ENCODE measurements at places on chromosomes 4 and X.

DNA sequence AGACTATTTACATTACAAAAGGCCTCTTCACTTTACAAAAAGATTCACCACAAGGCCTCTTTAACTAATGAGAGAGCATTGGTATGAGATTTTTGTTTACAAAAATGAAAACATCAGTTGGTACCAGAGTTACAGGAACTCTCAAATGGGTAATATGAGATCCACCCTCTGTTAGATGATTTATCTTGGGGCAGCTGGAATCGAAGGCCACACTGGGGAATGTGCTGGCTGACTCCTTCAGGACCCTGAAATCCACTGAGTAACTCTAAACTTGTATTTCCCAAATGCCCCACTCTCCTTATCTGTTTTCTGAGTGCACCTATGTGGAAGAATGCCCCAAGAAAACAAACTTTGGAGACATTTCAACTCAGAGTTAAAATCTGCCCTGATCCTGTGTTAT lies 232.9 kb upstream of the F9 start:
- no peak for DNase-seq

- no peak for DNase-seq
Measured at GRCh38 chrX:119429471-119429870, 30.3 kb downstream of the SLC25A43 start.

- no peak for DNase-seq
Measured at GRCh38 chrX:44003975-44004374, 30.8 kb upstream of the NDP start.

DNA sequence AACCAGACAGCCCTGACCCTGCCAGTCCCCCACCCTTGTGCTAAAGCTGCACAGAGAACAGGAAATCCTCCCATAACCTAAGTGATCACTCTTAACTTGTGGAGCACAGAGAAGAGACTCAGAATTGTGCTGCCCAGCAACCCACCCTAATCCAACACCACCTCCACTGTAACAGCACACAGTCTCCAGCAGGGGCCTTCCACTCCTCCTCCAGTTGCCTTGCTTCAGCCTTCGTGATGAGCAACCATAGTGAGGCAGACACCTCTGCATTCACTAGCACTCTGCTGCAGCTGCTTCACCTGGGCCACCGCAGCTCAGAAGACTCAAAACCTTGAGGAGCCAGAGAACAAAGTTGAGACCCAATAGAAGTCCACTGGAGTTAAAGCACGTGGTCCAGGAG lies 7.9 kb upstream of the UGT2B4 start:
- no peak for DNase-seq

- DNase-seq = no peak
Measured at GRCh38 chr4:182648766-182649165, 268.4 kb downstream of the DCTD start.

DNA sequence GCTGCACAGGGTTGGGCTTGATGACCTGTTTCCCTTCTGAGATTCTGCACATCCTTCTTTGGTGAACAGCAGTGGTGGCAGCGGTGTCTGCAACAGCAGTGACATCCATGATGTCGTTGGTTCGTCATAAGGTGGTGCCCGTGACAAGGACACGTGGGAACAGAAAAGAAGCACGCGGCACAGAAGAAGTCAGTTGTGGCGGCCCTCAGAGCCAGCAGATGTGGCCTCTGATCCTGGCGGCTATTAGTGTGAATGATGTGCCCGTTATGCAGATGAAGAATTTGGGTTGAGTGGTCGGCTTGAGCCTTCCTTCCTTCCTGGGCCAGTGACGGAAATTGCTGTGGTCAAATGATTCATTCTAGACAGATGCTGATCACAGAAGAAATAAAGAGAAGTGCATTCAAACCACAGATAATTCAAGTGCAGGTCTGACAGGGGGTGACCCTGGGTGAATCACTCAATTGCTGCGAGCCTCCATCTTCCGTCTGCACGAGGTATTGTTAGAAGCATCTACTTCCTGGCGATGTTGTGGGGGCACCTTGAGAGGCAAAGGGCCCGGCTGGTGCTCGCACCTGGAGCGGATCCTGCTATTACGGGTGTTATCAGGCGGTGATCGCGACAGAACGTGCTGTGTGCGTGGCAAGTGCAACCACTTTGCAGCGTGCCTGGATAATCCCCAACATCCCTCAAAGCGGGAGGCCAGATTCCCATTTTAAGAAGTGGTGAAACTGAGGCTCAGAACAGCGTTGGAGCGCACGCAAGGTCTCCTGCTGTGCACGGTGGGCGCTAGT lies 215.2 kb upstream of the PSAPL1 start:
- DNase-seq = no peak

GRCh38 chr4:137310593-137311490 lies 221.5 kb downstream of the PCDH18 start:
- no peak for DNase-seq

DNA sequence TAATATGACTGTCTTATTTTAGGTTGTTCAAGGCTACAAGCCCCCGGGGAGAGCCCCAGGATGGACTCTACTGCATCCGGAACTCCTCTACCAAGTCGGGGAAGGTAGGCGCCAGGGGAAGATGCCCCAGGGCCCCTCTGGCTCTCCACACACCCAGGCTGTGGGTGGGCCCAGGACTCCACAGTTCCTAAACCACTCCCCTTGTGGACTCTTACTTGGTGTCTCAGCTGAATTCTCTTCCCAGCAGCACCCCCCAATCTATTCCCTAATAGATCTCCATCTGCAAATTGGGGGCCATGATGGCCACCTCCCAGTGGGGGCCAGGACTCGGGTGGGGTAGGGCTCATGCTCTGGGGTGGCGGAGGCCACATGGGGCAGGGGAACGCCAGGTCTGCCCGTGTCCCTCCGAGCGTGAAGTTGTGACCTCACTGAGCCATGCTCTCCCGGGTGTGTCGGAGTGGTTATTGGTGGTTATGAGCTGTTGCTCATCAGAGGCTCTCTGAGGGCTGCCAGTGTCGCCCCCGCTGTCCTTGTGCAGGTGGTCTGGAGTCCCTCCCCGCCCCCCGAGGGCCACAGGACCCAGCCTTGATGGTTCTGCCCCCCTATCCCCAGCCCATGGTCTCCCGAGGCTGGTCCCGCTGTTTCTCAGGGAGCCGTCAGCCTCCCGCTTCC lies 11.2 kb upstream of the ADD1 start:
- peak; percentile 78 for DNase-seq

DNA sequence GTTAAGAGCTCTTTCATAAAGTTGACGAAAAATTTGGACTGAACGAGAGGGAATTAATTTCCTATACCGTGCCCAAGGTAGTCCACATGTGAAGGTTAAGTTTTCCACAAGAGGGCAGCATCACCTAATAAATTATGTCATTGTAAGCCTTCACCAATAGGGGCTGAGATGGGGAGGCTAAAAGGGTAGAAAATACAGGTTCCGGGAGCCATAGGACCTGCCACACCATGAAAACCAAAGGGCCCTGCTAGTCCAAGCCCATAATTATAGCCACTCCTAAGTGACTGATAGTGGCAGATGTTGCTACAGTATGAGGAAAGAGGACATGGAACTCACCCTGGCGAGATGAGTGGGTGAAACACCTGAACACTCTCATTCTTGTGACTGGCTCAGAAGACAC lies 122.2 kb downstream of the SHROOM4 start:
- peak; percentile 21 for DNase-seq

DNA sequence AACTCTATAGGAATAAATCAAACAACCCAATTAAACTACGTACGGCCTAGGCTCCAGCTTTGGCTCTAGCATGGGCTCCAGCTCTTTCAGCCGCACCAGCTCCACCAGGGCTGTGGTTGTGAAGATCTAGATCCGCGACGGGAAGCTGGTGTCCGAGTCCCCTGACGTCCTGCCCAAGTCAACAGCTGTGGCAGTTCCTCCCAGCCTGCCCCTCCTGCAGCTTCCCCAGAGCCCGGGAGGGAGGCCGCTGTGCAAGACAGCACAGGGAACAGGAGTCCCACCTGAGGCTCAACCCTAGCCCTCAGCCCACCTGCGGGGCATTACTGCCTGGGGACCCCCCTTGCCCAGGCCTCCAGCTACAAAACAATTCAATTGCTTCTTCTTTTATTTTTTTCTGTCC lies 2680.3 kb downstream of the PCDH7 start:
- no peak for DNase-seq

- DNase-seq = no peak
Measured at GRCh38 chr4:92885632-92886031, 581.9 kb downstream of the GRID2 start.

GRCh38 chrX:52852110-52852860 lies 15.6 kb downstream of the XAGE3 start:
- no peak for DNase-seq

- no peak for DNase-seq
Measured at GRCh38 chr4:138910914-138911336, 104.7 kb upstream of the NOCT start.

DNA sequence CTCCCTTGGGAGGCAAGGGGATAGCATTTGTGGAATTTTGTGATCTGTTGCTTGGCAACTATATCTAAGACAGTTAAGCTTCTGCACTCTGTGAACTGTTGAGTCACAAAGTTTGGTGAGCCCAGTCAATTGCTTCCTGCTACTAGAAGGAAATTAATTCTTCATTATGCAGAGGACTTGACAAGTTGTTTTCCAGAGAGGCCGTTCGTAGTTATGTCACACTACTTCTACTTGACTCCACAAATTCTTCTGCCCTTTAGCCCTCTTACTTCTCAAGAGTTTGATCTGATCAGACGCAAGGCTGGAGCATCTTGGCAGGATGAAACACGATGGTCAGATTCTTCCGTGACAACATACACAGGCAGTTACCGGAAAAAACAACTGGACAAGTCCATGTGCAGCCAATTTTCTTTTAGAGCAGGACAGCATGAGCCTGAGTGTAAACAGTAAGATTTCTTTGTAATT lies at the start of gene C4orf51:
Gene C4orf51, plus strand, starts transcription at position 156 of the 465 bp plus-strand sequence. Its CDS starts 58 bp downstream, at position 214.
- DNase-seq = no peak

GRCh38 chr4:89939546-89939945 lies 44.9 kb downstream of the MMRN1 start:
- DNase-seq = no peak

DNA sequence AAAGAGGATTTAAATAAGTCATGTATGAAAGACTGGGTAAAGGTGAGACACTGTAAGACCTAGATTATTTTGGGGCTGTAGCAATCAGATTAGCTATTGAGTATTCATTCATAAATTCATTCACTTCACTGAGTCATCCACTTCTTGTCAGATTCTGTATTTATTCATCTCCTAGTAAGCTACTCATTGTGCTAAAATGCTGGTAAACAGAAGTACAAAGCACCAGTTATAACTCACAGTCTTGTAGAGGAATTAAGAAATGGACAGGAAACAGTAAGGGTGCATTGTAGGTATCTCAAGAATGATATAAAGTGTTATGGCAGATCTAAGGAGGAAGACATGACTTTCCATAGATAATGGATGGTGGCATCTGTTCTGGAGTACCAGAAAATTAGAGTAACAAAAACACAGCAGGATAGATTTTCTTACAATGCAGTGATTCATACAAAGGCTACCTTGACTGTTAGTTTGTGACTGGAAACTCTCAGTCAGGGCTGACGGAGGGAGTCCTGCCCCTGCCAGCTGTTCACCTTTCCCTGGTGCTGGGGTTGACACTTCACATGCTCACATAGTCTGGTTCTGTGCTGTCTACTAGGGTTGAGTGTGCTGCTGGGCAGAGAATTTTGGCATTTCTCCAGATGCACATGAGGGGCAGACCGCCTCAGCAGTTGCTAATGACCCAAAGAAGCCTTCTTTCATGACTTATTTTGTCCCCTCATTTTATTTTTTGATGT lies 26.5 kb upstream of the HAND2 start:
- DNase-seq = no peak

GRCh38 chr4:41145571-41146078 lies 68.7 kb downstream of the APBB2 start:
- DNase-seq = no peak

- no peak for DNase-seq
Measured at GRCh38 chrX:54633641-54634040, 103.6 kb downstream of the GNL3L start.

GRCh38 chr4:66736606-66737005 lies 808.7 kb downstream of the CENPC start:
- DNase-seq = no peak

GRCh38 chr4:12633053-12633651 lies 851.0 kb downstream of the RAB28 start:
- DNase-seq = peak; percentile 46

DNA sequence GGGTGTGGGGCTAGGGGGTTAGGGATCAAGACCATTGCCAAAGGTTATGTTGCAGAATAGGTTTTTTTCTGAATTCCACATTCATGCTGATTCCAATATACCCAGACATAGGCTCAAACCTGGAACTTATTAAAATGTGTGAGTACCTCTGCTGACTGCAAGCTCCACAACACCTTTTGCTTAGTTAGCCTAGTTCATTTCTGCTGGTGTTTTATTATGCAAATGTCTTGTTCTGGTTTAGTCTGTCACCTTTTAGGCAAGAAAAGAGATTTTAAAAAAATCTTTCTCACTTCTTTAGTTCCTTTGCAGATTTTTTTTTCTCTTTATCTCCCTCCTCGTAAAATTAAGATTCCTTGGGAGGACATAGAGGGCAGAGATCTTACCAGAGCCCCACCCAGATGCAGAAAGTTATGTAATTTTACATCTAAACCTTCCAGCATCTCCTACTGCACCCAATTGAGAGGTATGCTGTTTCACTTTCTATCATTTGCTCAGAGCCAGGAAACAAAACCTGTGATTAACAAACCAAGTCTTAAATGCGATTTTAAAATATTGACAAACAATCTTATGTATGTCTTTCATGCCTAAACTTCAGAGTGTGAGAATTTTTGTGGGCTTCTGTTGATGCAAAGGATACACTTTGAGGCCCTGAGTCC lies 190.7 kb upstream of the CLNK start:
- DNase-seq = no peak

DNA sequence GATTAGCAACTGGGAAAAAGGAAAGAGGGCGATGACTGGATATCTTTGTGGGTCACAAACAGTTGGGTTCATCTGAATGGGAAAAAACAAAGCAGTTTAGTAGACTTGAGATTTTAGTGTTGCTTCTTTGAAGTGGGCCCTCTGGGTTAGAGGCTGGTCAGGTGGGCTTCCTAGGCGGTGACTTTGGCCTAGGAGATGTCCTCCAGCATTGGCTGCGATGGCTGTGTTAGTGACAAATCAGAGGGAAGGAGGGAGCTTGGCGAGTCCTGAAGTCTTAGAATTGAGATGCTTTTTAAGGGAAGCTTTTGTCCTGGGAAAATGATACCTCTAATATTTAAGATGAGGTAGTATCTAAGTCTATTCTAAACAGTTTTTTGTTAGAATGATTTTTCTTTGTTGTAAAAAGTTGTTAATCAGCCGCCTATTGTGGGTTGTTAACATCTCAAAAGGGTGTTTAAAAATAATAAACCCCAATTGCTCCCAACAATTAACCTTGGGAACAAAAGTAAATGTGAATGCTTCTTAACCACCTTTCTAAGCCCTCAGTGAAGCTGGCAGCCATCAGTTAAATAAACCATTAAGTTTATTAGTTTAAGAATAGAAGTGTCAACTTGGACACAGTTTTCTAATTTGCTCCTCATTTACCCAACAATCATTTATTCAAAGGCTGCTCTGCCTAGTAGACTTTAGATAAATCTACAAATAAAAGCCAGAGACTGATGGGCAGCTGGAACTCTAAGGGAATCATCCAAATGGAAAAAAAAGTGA lies 31.7 kb downstream of the DLG3 start:
- DNase-seq = no peak
